Thoracic aorta endothelial cell (primary cell): ENCODE measurements at places on chromosomes 13 and 19. TPM values are rescaled to one million over a fixed set of nuclear protein-coding genes. Genes with fewer than 3 reads are reported as not detected.

The EDNRB gene
- total RNA-seq = 0.22 and 1.7 TPM in 2 replicates

The CYSLTR2 gene
- total RNA-seq = under 0.01 TPM in 1 of 2 replicates, not detected in the other

The C19orf73 gene
- 0.80 and 0.93 TPM in 2 replicates for total RNA-seq

The ZNF525 gene
- 5.9 and 6.7 TPM in 2 replicates for total RNA-seq

The FCAR gene
- not detected in 2 replicates for total RNA-seq

The APOE gene
- 0.40 and 0.65 TPM in 2 replicates for total RNA-seq

The MISP gene
- total RNA-seq = 0.13 TPM in 1 of 2 replicates, not detected in the other
